ENCODE measurements at places on chromosomes 7 and 10.

GRCh38 chr7:134703782-134704181 lies 57.1 kb downstream of the BPGM start:
- DNase-seq: peak; percentile 41

DNA sequence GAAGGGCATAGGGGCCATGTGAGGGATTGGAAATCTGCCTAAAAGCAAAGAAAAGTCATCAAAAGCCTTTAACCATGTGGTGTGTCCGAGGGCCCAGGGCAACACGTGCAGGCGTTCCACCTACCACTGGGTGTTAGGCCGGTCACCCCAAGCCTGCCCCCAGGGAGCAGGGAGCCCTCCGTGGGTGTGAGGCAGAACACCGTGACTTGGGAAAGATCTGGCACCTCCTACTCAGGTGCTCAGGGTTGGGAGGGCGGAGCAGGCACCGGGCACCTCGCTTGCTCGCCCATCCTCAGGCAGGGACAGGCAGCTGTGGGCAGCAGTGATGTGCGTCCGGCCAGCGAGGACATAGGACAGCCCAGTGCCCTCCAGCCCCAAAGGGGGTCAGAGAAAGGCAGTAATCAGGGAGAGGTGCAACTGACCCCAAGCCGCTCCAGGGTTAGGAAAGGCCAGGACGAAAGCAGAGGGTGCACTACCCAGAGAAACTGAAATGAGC lies 80.7 kb upstream of the CHST15 start:
- DNase-seq: no peak

DNA sequence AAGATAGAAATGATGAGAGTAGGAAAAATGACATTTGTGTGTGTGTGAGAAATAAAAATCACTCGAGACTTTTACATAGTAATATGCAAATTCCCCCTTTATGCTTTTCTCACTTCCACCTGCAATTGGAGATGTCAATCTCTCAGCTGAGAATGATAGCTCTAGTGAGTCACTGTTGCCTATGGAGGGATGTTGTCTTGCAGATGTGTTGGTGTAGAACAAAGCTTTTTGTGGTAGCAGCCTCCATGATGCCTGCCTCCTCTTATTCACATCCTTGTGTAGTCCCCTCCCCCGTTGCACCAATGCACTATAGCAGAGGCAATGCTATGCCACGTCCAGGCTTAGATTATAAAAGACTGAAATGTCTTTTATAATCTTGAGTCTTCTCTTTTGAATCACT lies 33.8 kb downstream of the SPAG6 start:
- DNase-seq: no peak

GRCh38 chr10:32982293-32982709 lies 24.3 kb upstream of the ITGB1 start:
- peak; percentile 97 for DNase-seq

DNA sequence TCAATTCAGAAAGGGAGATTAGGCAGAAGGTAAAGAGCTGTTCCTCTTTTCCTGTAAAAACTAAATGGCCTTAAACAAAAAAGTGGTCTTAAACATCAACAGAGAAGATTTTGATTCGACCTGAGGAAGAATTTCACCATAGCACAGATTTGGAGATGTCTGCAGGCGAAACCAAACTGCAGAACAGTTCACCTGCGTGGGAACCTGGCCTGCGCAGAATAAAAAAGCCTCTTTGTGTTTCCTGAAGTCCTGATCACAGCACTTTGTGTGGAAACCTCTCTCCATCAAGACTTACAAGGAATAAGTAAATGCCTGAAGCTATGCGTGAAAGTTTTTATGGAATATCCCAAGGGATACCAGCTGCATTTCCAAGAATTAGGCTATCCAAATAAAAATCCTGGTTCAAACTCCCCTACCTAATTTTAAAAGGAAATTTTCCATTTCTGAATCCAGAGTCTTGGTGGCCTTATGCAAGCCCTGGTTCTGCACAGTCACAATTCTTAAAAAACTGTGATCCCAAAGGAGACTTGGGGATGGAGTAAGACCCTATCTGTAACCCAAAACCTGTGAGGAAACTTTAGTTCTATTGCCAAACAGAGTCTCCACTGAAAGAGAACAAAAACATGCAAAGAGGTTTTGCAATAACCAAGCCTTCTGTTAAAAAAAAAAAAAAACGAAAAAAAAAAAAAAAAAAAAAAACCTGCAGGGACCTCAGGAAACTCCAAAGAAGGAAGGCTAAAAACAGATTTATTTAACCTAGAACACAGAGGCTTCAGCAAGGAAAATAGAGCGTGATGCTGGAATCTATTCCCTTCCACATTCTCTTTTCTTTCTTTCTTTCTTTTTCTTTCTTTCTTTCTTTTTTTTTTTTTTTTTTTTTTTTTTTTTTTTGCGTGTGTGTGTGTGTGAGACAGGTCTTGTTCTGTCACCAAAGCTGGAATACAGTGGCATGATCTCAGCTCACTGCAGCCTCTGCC lies 10.4 kb downstream of the CALML3 start:
- peak; percentile 35 for DNase-seq

- peak; percentile 83 for DNase-seq
Measured at GRCh38 chr10:61760943-61761824, 98.5 kb downstream of the CABCOCO1 start.

DNA sequence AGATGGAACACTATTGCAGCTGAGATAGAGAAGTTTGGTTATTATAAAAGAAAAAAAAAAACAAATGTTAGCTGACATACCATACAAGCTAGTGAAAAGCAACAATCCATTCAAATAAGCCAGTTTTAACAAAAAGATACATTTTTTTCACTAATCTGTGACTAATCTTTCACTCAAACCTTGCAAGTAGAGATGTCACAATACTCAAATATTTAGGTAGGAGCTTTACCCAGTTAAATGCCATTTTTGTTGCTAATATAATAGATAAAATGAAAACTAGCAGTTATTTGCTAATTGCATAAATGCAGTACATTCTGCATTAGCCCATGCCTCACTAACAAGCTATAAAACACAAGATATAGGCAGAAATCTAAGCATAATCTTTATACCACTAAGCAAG lies 123.6 kb downstream of the BTAF1 start:
- no peak for DNase-seq

GRCh38 chr10:101217450-101218281 lies 11.6 kb downstream of the LBX1 start:
- no peak for DNase-seq

DNA sequence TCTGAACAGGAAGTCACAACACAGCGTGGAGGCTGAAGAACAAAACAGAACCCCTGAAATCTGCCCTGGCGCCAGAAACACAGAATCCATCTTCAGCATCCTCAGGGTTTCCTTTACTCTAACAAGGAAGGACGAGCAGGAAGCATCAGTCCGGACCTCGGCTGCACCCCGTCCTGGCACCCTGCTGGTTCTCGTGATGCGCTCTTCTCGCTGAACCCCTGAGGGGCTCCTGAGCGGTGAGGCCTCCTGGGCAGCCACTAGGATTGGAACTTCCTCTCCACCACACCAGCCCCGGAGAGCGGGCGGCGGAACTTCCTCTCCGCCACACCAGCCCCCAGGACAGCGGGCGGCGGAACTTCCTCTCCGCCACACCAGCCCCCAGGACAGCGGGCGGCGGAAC lies 461.9 kb downstream of the PTPRN2 start:
- no peak for DNase-seq

GRCh38 chr7:50793120-50793946 lies 10.6 kb upstream of the GRB10 start:
- DNase-seq: peak; percentile 47

- no peak for DNase-seq
Measured at GRCh38 chr10:75546004-75546403, 114.6 kb downstream of the LRMDA start.

GRCh38 chr10:31101123-31101522 lies 69.5 kb upstream of the ZNF438 start:
- DNase-seq: peak; percentile 90

GRCh38 chr7:51031791-51032515 lies 249.3 kb upstream of the GRB10 start:
- no peak for DNase-seq

DNA sequence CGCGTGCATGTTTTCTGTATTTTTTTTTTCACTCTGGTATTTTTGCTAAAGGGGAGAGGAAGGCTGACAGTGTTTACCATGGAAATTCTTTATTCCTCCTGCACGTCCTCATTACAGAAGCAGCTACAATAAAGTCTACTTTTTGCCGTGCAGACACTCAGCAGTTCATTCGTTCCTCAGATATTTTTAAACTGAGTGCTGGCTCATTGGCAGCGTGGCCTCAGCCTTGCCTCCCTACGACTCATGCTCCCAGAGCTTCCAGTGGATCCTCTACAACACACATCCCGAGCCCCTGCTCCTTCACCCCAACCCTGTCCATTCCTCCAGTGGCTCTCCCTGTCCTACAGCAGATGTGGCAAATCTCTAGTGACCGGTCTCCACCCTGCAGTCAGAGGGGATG lies 239.2 kb upstream of the ZMIZ1 start:
- DNase-seq: peak; percentile 16

DNA sequence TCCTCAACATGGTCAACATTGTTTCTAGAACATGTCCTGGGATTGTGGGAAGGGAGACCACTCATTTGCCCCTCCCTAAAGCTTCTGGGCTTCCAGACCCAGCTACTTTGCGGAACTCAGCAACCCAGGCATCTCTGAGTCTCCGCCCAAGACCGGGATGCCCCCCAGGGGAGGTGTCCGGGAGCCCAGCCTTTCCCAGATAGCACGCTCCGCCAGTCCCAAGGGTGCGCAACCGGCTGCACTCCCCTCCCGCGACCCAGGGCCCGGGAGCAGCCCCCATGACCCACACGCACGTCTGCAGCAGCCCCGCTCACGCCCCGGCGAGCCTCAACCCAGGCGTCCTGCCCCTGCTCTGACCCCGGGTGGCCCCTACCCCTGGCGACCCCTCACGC lies at the start of gene EPO:
EPO (plus strand) TSS at position 190 of the 392 bp plus-strand sequence. CDS start 513 bp downstream, outside the sequence.
- no peak for DNase-seq

- no peak for DNase-seq
Measured at GRCh38 chr7:141119187-141119586, 45.3 kb downstream of the TMEM178B start.

DNA sequence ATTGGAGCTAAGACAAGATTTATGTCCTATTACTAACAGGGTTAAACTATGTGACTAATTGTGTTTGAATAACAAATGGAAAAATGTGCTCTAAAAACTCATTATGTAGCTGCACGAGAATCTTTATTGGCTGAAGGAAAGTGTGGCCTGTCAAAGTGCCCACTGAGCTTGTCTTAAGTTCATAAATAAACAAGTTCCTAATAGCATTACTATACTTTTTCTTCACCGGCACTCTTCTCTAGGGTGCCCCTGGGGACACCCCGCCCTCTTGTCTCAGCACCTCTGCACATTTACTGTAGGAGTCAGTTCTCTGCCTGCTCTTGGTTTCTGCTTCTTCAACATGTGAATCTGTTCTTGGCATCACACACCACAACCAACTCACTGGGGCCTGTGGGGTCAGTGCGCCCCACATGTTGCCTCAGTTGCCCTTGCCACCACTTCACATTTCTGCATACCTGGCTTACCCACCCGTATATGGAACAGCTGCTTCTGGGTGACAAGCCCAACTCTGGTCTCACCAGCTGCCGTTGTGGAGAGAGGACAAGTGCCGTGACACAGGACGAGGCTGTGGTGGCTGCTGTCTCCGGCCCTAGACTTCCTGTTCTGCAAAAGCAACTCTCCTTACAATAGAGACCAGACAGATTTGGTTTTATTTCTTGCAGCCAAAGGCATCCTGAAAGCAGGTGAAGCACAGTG lies 96.3 kb upstream of the DDC start:
- no peak for DNase-seq

GRCh38 chr7:7971308-7972040 lies 2.9 kb downstream of the GLCCI1 start:
- DNase-seq: no peak

- no peak for DNase-seq
Measured at GRCh38 chr10:51711519-51711891, 12.1 kb upstream of the CSTF2T start.

DNA sequence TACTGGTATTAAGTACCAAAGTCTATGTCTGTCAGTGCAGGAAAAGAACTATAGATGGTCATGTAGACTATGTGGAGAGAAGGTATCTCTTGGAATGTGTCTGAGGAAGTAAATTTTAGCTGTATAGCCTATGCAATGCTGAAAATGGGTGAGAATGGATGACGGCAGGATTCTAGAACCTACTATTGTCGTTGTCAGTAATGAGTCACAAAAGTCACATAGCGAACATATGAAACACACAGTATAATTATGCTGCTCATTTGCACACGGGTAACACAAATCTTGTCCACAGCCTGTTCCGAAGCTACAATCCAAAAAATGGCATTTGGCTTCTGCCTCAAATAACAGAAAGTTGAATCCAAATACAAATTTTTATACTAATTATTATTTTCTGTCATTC lies 33.6 kb upstream of the KMT2E start:
- peak; percentile 53 for DNase-seq

GRCh38 chr10:28906011-28906411 lies 228.7 kb downstream of the BAMBI start:
- DNase-seq: no peak

DNA sequence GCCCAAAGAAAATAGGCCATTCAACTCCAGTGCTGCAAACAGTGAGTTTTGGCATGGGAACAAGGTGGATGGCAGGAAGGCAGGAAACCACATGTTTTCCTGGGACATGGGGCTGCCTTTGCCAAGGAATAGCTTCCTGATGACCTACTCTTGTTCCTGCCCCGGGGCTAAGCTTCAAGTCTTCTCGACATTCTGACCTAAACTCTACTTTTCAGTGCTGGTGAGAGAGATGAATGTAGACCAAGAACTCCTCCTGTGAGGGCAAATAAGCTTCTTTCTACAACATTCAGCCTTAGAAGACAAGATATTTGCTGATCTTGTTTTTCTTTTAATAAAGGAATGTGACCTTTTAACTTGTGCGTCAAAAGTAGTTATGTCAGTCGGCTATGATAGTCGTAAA lies 199.0 kb downstream of the GPR37 start:
- DNase-seq: no peak

GRCh38 chr7:26930201-26930600 lies 65.8 kb upstream of the SKAP2 start:
- DNase-seq: no peak

DNA sequence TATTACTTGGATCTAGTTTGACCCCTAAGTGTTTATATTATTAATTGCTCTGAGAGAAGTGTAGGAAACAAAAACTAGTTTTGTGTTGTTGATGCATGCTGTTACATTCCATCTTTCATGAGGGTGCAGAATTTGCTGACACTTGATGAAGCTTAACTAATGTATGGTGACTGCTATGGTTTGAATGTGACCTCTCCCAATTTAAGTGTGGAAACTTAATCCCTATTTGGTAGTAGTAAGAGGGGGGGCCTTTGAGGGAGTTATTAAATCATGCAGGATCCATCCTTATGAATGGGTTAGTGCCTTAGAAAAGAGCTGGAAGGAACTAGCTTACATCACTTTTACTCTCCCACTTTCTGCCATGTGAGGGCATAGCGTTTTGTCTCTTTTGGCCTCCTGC lies 142.5 kb downstream of the PCLO start:
- no peak for DNase-seq

- DNase-seq: peak; percentile 77
Measured at GRCh38 chr7:134813663-134814396, 34.4 kb downstream of the CALD1 start.

GRCh38 chr7:26500749-26501352 lies 209.2 kb downstream of the SNX10 start:
- peak; percentile 49 for DNase-seq

GRCh38 chr10:69726850-69727249 lies 74.9 kb upstream of the COL13A1 start:
- no peak for DNase-seq

Data from HCEC 1CT (cell line).